CD4-positive, alpha-beta memory T cell (primary cell): ENCODE measurements at places on chromosomes 11 and 22. TPM values are rescaled to one million over a fixed set of nuclear protein-coding genes. Genes with fewer than 3 reads are reported as not detected.

The OR4D9 gene
- not detected for total RNA-seq

DNA sequence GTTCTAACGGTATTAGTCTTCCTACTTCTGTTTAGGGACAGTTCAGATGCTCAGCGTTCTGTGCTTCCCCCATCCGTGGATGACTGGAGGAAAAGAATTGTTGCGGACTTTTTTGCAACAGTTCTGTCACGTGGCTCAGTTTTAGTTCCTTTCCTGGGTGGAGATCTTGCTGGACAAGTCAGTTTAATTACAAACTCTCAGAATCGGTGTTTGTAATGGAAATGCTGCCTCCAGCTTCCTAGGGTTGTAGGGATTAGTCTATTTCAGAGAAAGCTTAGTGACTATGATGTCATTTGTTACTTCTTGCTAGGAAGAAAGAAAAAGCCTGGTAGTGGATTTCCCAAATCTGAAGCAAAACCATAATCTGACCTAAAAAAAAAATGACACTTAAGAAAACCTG lies 320.4 kb downstream of the CADM1 start:
- H3K36me3 ChIP-seq: no peaks in the 10 kb centered on the region
- H3K4me3 ChIP-seq: no peak overlapping the region
- no peaks in the 10 kb centered on the region for H3K27me3 ChIP-seq
- H3K4me1 ChIP-seq: no peaks in the 10 kb centered on the region
- no peak overlapping the region for H3K27ac ChIP-seq

GRCh38 chr11:662689-663274 lies 25.7 kb downstream of the DRD4 start:
- H3K4me3 ChIP-seq: no peak overlapping the region
- no peak overlapping the region for H3K27ac ChIP-seq
- H3K36me3 ChIP-seq: peaks cover 15% of the 10 kb centered on the region
- H3K27me3 ChIP-seq: no peaks in the 10 kb centered on the region
- no peaks in the 10 kb centered on the region for H3K4me1 ChIP-seq

DNA sequence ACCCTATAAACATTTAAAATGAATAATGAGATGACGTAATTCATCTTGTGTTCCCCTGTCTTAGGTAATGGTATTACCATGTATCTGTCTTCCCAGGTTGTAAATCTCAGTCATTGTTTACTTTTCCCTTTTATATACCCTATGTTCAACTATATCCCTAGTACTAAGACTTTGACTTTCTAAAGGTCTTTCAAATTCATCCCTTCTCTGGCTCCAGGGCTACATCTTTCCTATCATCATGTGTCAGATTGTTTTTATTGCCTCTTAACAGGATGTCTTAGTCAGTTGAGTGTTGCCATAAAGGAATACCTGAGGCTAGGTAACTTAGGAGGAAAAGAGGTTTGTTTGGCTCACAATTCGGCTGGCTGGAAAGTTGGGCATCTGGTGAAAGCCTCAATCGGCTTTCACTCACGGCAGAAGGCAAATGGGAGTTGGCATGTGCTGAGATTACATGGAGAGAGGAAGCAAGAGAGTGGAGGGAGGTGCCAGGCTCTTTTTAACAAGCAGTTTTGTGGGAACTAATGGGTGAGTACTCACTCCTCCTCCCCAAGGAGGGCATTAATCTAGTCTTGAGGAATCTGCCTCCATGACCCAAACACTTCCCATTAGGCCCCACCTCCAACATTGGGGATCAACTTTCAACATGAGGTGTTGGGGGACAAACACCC lies 11.6 kb upstream of the DLAT start:
- no peak overlapping the region for H3K27ac ChIP-seq
- H3K36me3 ChIP-seq: no peaks in the 10 kb centered on the region
- H3K4me1 ChIP-seq: no peaks in the 10 kb centered on the region
- H3K27me3 ChIP-seq: no peaks in the 10 kb centered on the region
- no peak overlapping the region for H3K4me3 ChIP-seq
